ENCODE measurements at places on chromosomes 1 and 21.

DNA sequence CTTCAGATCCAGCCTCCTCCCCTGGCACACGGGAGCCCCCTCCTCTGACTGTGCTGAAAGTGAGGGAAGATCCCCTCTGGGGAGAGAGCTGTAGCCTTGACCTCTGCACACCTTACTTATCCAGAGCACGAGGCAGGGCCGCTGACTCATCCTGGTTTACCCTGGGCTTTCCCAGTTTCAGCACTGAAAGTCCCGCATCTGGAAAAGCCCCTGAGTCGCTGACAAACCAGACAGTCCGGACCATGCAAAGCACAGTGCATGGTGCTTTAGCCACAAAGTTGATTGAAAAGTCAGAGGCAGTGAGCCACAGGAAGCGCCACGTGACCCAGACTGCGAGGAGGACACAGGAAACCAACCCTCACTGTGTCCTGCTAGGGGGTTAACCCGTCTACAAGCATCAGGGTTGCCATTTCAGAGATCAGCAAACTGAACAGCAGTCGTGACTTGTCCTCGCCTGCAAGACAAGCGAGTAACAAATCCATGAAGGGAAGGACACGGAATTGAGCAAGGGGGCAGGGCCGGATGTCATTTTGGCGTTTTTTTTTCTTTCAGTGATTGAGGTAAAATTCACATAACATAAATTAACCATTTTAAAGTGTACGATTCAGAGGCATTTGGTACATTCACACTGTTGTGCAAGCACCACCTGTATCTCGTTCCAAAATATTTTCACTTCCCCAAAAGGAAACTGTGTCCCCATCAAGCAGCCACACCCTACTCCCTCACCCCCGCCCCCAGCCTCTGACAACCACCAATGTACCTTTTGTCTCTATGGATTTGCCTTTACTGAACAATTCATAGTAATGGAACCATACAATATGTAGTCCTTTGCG lies 19.9 kb upstream of the IFNGR2 start:
- peak; percentile 51 for DNase-seq

DNA sequence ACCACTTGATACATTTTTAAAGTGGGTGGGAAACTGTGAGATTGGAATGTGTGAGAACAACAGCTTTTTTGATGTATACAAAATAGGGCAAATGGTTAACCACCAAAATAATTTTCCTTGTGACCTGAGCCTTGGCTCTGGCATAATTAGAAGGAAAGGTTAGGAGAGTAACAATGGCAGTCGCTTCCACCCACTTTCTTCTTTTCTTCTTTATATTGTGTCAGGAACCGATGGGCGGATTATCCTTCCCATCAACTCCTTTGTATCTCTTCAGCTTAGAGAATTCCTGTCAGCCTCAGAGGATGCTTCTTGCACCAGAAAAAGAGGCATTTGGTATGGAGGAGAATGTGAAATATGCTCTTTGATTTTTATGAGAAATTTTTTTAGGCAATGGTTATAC lies 90.6 kb downstream of the SDCCAG8 start:
- no peak for DNase-seq

- no peak for DNase-seq
Observed at GRCh38 chr1:155537193-155537592, 25.4 kb downstream of the ASH1L start.

DNA sequence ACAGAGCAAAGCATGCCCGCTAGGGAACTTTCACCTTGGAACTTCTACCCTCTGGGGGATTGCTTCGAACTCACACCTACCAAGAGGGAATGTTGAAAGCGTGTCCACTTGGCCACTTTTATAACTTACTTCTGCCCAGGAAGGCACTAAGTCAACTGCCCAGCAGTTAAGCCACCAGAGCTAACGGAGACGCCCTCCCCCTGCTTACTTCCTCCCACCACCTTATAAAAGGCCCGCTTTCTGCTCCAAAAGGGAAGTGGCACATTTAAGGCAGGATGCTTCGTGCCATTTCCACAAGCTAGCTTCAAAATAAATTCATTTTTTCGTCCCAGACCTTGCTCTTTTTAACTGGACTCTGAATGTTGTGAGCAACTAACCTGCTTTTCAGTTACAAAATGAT lies 3.2 kb upstream of the AK2 start:
- no peak for DNase-seq

- no peak for DNase-seq
Observed at GRCh38 chr1:222905151-222905550, 90.3 kb downstream of the DISP1 start.

GRCh38 chr1:227944090-227944930 lies 3.4 kb downstream of the WNT9A start:
- DNase-seq = no peak

GRCh38 chr1:50436489-50436888 lies 13.2 kb upstream of the DMRTA2 start:
- no peak for DNase-seq

DNA sequence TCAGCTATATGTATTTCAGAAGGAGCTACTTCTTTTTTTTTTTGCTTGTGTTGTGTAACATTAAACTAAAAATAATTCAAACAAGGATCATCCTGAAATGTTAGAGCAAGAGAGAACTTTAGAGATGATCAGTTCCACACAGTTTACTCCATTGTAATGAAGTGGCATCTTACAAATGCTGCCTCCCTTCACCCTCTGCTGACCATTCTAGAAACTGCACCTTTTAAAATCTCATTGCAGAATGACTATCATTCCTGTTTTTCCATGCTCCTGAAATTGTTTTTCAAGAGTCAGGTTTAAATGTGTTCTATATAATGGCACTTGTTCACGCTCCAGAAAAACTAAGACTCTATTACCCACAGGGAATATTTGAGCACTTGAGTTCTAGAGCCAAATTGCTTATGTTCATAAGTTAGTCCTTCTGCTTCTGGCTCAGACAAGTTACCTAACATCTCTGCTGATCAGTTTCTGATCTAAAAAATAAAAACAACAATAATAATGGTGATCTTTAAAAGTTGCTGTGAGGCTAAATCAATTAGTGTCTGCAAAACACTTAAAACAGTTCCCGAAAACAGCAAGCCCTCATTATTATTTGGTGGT lies 21.5 kb upstream of the SLC44A5 start:
- no peak for DNase-seq

DNA sequence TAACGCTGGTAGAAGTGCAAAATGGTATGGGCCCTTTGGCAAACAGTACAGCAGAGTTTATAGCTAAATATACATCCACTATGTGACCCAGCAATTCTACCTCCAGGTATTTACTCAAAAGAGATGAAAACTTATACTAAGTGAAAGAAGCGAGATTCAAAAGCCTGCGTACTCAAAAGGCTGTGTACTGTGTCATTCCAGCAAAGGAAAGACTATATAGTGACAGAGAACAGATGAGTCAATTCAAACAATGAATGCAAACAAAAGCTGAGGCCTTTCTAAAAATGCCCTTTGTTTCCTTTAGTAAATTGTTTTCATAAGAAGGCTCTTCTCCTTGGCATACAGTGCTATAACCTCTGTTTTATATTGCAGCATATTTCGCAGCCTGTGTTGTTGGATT lies 268.8 kb upstream of the CSF3R start:
- no peak for DNase-seq

- DNase-seq = no peak
Observed at GRCh38 chr1:94096797-94097549, 24.0 kb downstream of the ABCA4 start.

DNA sequence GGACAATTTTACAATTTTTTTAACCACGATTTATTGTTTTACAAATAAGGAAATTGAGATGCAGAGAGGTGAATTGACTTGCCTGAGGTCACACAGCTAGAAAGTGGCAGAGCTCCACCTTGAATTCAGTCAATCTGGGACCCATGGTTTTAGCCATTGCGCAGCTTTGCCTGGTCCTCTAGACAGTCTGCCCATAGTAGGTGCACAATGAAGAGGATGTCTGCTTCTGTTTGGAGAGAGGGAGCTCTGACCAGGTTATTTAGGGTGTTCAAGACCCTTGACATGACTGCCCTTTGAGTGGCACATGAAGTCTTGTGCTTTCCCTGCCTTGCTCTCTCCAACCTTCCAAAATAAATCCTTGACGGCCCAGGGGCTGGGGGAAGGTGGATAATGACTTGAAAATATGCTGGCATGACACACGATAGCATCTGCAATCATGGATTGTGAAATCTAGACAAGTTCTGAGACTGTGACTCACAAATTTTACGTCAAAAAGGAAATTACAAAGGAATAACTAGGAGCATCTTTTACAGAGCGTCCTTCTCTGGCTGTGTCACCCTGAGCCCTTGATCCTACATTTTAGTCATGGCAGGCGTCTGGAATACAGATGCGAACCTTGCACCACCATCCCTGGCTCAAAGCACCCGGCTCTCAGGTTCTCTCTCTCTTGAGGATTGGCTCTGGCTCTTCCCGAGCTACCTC lies 26.2 kb upstream of the ID3 start:
- no peak for DNase-seq

DNA sequence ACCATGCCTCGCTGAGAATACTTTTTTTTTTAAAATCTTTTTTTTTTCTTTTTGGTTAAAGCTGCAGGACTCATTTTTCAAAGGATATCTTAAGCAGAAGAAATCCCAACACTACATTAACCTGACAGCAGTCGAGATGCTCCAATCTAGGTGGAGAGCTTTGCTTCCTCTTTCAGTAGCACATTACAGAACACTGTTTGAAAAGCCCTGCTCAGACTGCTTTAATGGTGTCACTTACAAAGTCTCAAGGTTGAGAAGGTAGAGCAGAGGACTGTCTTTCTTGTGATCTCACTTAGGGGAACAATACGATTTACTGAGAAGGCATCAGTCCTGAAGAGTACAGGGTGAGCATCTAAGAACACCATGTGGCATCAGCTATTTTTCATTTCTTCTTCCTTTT lies 21.0 kb upstream of the CPLANE2 start:
- no peak for DNase-seq

DNA sequence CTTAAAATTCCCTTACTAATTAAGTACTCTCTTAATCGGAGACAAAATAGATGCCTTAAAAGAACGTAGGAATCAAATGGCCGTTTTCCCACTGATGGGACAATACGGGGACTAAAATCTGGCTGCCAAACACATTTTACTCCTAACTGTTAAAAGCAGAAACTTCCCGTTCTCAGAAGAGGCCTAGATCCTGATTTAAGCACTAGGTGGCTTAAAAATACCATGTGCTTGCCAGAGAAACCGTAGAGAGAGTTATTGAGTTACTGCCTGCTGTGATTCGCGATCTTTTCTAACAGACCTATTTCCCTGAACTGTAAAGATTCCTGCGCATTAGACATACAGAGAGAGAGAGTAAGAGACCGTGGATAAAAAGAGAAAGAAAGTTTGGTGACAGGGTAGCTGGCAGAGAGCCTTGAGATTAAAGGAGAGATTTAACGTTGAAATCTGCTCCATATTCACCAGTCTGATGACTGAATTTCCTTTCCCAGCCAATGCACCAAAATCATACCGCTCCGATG lies 54.4 kb upstream of the STUM start:
- no peak for DNase-seq

GRCh38 chr1:26084091-26084561 lies 16.7 kb upstream of the TRIM63 start:
- no peak for DNase-seq

GRCh38 chr1:14849038-14849437 lies 250.6 kb downstream of the KAZN start:
- DNase-seq = no peak

DNA sequence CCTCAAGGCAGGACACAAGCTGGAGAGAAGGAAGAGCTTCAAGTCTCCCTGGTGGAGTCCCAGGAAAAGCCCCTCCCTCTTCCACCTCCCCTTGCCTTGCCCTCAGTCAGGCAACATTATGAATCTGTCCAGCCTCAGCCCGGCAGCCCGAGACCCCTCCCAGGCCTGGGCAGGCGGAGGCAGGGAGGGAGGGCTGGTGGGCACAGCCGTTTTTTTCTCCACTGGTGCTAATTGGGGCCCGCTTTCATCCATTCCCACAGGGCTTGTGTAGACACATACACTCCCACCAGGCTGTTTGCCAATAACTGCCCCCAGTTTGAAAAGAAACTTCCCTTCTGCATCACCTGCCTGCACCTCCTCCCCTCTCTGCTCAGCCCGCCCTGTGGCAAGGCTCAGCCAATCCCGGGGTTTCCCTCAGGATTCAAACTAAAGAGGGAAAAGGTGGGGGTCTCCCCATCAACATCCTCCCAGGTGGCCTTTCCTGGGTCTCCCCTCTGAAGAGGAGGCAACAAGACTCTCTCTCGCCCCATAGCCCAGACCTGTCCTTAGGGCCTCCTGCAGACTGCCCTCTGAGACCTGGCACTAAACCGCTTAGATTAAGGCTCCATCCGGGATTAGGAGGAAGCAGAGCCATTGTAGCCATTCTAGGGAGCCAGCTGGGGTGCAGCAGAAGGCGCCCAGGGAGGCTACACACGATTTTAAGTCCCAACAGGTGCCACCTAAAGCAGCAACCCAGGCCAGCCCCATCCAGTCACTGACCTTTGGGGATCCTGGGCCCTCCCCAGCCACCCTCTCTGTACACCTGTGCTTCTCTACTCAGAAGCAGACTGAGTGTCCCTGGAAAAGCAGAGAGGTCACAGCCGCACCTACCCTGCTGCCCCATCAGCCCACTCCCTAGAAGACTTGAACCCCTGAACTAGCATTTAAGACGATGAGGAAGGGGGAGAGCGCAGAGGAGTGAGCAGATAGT lies 3.5 kb downstream of the IGSF9 start:
- DNase-seq = no peak

DNA sequence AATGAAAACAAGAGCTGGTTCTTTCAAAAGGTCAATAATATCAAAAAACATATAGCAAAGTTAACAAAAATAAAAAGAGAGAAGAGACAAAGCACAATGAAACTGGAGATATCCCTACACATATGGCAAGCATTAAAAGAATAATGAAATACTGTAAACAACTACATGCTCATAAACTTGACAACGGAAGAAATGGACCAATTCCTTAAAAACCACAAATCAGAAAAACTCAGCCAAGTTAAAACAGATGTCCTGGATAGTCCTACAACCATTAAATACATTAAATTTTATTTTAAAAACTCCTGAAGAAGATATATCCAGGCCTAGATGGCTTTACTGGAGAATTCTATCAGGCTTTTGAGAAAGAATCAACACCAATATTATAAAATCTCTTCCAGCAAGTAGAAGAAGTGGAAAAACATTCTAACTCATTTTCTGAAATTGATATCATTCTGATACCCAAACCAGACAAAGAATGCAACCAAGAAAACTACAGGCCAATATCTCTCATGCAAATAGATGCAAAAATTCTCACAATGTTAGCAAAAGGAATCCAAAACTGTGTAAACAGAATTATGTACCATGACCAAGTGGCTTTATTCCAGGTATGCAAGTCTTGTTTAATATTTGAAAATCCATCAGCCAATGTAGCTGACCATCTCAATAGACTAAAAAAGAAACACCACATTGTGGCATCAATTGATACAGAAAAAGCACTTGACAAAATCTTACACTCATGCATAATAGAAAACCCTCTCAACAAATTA lies 56.1 kb upstream of the LRRC7 start:
- DNase-seq = no peak

DNA sequence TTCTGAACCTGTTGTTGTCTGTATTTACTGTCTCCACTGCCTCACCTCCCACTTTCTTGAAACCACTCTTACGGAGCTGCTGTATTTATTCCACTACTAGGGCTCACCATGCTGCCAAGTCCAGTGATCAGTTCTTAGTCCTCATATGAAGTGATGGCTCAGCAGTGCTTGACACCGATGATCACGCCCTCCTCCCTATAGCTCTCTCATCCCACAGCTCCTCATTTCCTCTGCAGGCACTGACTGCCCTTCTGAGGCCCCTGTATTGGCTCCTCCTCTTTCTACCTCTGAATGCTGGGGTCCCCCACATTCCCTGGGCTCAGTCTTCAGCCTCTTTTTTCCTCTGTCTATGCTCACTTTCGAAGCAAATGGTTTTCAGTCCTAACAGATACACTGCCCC lies 3.4 kb downstream of the CLCA1 start:
- no peak for DNase-seq
